Central memory CD8-positive, alpha-beta T cell (primary cell): ENCODE measurements at places on chromosomes 7 and 10.
A peak's percentile ranks its signal among the peaks of the same experiment; 100 is the strongest.

DNA sequence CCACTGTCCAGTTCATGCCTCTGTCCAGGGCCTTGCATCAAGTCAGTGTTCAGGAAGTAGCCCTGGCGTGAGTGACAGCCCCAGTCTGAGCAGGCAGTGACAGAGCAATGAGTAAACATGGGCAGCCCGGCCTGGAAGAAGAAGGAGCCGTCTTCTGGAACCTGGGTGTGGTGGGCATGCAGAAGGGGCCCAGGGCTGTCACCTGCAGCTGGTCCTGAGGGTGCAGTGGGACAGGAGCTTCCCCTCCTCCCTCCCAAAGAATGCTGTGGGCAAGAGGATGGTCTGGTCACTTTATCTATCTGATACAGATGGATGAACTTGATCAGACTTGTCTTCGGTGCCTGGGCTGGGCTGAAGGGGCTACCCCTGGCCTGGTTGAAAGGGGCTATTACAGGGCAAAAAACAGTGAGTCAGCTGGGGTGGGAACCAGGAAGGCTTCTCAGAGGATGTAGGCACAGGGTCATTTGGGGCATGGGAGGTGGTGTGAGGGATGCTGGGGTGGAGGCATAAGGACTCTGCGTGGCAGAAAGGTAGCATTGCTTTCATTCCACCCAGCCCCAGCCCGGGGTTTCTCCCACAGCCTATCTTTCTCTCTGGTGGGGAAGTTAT is 42.7 kb upstream of the PPIF start:
- no peak for DNase-seq

DNA sequence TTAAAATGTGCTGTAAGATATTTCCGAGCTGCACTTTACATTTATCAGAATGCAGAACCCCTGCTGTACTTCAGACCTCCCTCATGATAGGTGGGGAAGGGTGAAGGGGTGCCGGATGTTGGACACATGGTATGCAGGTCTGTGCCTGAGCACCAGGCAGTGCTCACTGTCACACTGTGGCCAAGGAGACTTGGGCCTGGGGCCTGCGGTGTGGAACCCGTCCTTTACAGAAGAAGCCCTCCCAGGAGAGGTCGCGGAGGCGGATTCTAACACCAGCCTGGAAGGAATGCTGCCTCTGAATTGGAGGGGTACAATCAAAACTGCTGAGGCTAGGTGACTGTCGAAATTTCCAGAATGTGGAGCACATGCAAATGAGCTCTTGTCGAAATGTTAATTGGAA is 34.5 kb downstream of the DNAJB6 start:
- DNase-seq: no peak

DNA sequence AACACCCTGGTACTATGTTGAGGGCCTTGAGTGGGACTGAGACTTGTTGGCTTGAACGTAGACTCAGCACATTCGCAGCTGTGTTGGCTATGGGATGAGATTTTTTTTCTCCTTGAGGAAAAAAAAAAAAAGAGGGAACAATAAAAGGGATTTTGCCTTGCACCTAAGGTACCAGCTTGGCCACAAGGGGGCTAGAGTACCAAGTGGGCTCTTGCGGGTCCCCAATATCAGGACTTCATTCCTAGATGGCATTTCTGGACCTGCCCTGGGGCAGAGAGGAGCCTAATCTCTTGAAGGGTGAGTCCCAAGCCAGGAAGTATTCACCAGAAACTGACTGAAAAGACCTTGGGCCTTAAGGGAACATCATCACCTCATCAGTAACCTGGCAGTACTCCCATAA is 1083.6 kb upstream of the PHF14 start:
- no peak for DNase-seq

DNA sequence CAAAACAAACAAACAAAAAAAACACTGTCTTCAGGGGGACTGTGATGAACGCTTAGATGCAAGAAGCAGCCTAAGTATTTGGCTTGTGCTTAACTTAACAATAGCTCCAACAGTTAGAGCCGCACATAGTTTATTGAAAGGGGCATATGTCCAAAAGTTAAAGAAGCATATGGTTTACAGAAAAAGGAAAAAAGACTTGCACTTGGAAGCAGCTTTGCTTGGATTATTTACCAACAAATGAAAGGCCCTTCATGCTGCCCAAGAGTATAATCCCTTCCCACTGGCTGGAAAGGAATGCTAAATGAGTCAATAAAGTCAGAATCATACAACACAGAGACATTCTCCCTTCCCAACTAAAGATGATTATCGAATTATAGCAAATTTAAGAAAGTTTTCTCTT is 77.9 kb downstream of the GLI3 start:
- DNase-seq: no peak

DNA sequence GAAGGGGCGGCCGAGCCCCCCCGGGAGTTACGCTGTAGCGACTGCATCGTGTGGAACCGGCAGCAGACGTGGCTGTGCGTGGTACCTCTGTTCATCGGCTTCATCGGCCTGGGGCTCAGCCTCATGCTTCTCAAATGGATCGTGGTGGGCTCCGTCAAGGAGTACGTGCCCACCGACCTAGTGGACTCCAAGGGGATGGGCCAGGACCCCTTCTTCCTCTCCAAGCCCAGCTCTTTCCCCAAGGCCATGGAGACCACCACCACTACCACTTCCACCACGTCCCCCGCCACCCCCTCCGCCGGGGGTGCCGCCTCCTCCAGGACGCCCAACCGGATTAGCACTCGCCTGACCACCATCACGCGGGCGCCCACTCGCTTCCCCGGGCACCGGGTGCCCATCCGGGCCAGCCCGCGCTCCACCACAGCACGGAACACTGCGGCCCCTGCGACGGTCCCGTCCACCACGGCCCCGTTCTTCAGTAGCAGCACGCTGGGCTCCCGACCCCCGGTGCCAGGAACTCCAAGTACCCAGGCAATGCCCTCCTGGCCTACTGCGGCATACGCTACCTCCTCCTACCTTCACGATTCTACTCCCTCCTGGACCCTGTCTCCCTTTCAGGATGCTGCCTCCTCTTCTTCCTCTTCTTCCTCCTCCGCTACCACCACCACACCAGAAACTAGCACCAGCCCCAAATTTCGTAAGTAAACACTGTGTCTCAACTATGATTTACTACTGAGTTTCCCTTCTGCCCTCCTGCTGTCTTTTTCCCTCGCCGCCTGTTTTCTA is 666 bp downstream of the NRG3 start:
- DNase-seq: no peak

DNA sequence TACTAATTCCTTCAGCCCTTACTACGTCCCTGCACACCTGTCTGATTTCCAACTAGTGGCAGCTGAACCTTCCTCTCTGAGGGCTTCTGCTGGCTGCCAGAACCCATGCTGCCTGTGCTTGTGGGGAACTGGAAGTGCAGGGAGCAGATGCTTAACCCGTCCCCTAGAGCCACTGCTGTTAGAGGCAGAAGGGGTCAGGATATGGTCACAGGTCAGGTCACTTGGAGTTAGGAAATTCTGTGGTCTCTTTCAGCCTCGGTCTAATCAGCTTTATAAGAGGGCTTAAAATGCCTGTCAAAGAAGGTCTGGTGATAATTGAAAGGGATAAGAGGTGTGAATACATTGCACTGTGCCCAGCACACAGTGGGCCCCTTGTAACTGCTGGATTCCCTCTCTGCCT is 82.0 kb downstream of the PLPP4 start:
- DNase-seq: no peak

- DNase-seq: no peak
These were observed 11.6 kb upstream of the ABHD11 start for GRCh38 chr7:73749931-73750776.

DNA sequence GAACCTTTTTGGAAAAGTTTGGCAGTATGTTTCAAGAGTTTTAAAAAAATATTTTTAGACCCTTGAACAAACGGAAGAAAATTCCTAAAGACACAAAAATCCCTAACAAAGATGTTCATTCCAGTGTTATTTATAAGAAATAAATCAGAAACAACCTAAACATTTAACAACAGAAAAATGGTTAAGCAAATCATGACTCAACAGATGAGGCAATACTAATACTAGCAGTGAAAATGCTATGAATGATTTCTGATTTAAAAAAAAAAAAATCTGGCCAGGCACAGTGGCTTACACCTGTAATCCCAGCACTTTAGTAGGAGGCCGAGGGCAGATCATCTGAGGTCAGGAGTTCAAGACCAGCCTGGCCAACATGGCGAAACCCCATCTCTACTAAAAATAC is 61.0 kb downstream of the ARHGAP12 start:
- DNase-seq: no peak

DNA sequence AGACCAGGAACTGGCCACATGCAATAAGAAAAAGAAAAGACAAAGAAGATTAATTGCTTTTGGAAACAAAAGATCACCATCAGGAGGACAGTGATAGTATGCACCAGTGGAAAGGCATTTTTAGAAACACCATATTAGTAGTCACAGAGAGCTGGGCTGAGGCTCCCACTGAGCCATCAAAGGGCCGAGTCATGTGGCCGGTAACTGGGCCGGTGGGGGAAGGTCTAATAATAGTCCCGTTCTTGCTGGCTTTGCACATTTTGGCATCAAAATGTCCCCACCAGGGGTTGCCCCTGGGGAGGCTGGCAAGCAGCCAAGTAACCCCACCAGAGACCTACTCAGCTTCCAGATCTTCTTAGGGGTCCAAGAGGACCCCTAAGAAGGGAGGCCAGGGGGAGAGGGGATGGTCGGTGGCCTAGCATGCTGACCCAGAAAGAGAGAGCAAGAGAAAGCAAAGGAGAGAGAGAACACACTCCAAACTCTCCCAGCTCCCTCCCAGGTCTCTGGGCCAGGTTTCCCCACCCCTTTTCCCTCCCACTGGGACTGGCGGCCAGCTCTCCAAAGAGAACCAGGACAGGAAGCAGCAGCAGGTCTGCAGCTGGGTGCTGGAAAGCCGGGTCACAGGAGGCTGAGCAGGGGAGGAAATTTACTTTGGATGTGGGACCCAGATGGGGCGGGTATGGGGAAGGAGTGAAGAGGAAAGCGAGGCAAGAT is 70.2 kb upstream of the FGFR2 start:
- DNase-seq: no peak

- DNase-seq: no peak
These were observed 26.5 kb upstream of the TRIM8 start for GRCh38 chr10:102617816-102618215.

DNA sequence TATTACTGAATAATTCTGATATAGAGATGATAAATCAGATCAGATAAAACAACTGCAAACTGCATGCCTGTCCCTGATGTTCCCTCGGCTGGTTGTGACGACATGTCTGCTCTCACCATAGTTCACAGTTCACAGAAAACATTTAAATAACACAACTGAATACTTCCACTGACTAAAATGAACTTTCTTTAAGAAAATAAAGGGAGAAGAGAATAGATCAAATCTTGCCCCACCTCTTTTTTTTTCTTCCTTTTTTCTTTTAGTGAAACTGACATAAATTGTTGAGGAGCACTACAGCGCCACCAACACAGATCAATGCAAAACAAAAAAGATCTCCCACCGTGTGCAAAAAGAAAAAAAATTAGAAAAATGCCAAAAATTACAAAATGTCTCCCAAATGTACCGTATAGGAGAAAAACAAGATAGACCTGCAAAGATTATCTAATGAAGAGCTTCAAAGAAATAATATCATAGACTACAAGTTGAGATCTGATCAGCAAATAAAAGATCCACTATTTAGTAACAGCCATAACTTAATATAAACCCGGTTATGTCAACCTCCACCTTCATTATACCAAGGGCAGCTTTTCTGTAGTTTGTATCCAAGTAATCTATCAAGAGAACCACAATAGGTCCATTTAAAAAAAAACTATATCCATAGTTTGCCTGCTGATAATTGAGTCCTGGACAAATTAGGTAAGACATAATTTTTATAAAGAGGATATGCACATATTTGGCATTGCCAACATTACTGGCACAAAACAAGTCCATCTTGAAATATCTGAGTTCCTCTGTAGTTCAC is 30.7 kb upstream of the EPC1 start:
- DNase-seq: no peak

DNA sequence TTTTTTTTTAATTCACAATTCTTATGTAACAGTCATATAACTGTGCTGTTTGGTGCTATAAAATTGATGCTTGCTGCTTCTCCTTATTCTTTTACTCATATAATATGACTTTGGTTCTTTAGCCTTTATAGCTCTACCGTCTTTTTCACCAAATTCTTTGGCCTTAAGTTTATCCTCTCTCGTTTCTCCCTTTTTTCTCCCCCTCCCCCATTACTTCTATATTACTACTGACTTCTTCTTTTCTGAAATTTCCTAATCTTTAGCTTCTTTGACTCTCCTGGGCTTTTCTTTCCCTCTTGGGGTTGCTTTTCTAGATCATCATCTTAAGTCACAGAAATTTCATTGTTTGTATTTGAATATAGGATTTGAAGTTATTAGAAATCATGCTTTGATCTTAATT is 3.8 kb downstream of the BCCIP start:
- DNase-seq: no peak

DNA sequence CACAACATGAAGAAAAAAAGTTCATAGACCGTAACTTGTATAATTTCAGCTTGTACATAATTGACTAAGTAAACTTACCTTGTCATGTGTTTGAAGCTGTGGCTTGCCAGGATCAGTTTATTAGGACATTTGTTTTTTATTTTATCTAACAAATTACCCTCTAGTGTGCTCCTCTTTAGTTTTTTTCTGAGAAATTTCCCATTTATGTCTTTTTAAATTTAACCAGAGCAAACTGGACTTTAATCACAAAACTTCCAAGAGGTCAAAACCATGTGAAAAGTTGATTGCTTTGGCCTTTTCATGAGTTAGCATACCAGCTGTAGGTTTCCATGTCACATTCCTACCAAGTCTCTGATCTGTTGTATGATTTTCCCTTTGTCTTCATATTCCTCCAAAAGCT is 42.5 kb downstream of the ZRANB1 start:
- no peak for DNase-seq

- no peak for DNase-seq
These were observed 22.3 kb upstream of the PRRT4 start for GRCh38 chr7:128383776-128384175.

DNA sequence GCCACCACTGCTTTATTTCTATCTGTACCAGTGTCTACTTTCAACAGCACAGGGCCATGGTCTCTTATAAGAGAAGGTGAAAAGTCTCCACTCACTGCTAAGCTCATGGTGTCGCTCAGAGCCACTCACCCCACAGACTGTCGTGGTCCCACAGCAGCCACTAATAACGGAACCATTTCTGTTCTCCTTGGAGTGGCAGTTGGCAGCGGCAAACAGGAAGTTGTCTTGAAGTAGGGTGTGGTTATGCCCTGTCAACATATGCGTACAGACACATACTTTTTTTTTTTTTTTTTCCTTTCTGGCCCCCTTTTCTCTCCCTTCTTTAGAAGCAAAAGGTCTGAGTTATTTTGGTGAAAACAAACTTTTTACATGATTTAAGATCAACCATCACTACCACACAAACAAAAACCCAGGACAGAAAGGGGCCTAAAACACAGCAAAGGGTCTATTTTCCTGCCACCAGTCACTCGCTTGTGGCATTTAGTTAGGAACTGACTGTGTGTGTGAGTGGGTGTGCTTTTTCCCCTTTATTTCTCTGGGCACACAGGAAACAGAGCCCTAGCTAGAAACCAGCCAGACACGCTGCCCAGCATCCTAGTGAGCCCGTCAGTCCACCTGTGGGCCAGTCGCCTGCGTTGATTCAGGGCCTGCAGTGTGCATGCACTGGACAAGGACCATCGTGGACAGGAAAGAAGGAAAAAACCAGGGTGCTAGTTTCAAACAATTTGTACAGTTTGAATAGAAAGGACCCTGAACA is 96.7 kb upstream of the EFCAB10 start:
- DNase-seq: peak; percentile 40
